ENCODE measurements at places on chromosomes 2 and 18.

- no peak for DNase-seq
These were observed 31.0 kb downstream of the RNF125 start for GRCh38 chr18:32049393-32050171.

DNA sequence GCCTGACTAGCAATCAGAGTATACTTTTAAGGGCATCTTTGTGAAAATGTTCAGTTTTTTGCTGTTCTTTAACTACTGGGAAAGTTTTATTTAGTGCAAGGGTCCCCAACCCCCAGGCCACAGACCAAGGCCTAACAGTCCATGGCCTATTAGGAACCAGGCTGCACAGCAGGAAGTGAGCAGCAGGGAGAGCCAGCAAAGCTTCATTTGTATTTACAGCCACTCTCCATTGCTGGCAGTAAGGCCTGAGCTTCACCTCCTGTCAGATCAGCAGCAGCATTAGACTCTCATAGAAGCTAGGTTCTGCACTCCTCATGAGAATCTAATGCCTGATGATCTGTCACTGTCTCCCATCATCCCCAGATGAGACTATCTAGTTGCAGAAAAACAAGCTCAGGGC lies 17.1 kb upstream of the NR4A2 start:
- DNase-seq: no peak

GRCh38 chr18:68438983-68439382 lies 275.9 kb downstream of the TMX3 start:
- DNase-seq: no peak

GRCh38 chr2:122680662-122681061 lies 925.2 kb downstream of the TSN start:
- DNase-seq: no peak

DNA sequence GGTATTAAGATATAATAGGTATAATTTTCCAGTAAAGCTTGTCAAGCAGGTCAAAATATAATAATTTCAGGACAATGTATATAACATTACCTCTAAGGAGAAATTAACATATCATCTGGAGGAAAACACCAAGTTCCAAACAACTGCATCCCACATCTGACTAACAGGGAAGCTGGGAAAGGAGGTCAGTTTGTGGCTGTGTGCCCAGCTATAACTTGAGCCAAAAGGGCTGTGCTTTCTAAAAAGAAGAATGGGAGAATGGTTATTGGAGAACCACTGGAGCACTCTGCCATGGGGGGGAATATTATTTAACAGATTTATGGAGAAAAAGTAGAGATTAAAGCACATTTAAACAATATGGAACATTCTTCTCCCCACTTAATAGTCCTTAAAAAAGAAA lies 390.6 kb upstream of the PKDCC start:
- no peak for DNase-seq
